DMS 273 treated with DMSO at 0.1 percent for 48 hours (cell line): ENCODE measurements at places on chromosomes 6 and 20.

DNA sequence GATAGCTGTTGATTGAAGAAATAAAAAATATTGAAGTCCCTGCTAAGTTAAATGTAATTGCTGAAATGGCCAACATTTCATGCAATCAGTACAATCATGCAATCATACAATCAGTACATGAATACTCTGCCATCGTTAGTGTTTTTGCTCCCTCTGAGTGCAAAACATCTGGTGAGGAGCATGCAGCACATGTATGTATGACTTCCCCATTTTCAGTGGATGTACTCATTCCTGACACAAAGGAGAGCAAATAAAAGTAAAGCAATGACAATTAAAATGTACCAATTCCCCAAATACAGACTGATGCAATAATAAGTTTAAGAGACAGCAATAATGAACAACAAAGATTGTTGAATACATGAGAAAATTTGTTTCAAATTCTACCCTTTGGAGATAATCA, 140.7 kb downstream of the PLCB1 start:
- no peak for DNase-seq

DNA sequence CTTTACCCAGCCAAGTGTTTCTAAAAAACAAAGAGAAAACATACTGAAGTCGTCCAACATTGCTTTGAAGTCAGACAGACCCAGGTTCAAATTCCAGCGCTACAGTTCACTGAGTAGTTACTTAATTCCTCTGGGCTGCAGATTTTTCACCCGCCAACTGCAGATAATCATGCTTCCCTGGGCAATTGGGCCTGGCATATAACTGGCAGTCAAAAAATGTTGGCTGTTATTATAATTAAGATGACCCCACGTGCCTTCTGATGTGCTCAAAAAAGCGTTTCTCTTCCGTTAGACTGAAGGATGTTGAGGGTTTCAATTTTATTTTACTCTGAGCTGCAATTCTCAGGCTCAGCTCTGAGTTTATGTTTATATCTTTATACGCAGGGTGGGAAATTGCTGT, 156.1 kb upstream of the CITED2 start:
- DNase-seq: no peak

- DNase-seq: no peak
Observed at GRCh38 chr6:31529329-31530150, 778 bp downstream of the MCCD1 start.

DNA sequence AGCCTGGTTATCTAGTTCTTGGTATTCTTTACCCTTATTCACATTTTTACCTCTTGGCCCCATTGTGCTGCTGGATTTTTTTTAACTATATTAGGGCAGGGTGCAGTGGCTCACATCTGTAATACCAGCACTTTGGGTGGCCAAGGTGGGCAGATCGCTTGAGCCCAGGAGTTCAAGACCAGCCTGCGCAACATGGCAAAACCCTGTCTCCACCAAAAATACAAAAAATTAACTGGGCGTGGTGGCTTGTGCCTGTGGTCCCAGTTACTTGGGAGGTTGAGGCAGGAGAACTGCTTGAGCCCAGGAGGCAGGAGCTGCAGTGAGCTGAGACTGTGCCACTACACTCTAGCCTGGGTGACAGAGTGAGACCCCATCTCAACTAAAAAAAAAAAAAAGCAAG, 12.2 kb upstream of the TAF8 start:
- DNase-seq: no peak

DNA sequence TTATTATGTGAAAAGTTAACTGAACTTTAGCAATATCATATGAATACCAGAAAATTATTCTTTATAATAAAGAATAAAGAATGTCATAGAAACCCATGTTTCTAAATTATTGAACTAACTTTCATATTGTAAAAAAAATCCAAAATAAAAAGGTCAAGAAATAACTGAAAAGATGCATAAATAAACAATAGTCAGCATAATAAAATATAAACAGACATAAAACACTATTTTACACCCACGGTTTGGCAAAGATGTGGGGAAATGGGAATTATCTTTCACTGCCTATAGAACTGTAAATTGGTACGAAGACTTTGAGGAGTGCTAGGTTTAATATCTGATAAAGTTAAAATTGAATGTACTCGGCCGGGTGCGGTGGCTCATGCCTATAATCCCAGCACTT, 34.7 kb upstream of the CTAGE9 start:
- DNase-seq: no peak

DNA sequence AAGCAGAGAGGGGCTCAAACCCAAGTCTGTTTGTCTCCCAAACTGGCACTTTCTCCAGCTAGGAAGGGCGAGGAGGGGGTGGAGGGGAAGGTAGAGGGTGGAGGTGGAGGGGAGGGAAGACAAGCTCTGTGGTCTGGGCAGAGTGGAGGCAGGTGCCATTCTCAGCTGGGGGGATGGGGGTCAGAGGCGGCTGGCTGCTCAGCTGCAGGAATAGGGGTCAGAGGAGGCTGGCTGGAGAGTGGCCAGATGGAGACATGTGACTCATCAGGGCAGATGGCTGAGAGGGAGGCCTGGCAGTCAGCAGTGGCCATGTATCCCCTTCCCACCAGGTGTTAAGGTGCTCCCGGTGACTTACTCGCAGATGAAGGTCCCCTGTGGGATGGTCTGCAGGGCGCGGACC, 3.5 kb upstream of the SLC44A4 start:
- peak; percentile 56 for DNase-seq

DNA sequence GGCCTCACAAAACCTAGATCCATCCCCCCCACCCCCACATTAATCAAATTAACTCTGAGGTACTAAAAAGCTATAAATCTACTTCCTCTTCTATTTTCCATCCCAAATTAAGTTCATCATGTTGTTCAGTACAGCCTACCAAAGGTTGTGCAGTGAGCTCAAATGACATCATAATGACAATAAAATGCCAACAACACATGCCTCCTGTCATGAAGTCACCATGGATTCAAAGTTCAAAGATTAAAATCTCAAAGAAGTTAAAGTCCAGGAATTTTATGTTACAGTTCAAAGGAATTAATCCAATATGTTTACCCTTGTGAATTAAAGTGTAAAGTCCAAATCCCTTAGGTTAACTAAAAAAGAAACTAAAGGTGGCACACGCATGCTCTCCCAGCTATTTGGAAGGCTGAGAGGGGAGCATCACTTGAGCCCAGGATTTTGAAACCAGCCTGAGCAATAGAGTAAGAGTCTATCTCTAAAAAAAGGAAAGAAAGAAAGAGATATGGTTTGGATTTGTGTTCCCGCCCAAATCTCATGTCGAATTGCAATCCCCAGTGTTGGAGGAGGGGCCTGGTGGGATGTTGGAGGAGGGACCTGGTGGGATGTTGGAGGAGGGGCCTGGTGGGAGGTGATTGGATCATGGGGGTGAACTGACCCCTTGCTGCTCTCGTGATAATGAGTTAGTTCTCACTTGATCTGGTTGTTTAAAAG, 25.7 kb upstream of the SIRT5 start:
- no peak for DNase-seq

- no peak for DNase-seq
Observed at GRCh38 chr6:65786815-65787214, 79.8 kb upstream of the EYS start.

GRCh38 chr6:21855811-21856455, 262.4 kb downstream of the SOX4 start:
- DNase-seq: no peak

DNA sequence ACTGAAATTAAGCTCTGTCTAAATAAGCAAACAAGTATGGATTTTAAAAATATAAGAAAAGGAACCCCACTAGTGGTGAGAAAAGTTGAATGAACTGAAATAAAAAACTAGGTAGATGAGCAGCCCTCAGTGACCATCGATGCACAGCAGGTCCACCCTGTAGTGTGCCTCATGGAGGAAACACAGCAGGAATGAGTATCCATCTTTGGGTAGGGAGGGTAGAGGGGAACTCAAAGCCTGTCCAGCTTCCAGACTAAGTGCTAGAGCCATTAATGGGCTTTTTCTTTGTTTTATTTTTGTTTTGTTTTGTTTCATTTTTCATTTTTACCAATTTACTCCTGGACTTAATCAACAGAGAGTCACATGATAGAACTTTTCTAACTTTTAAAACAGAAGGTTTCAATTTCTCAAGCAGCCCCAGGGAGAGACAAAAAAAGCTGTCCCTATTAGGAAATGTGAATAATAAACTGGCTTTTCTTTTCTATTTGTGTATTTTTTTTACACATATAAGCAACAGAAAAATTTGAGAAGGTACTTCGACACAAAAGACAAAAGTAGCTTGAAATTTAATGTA, 700.6 kb downstream of the HACE1 start:
- DNase-seq: no peak

DNA sequence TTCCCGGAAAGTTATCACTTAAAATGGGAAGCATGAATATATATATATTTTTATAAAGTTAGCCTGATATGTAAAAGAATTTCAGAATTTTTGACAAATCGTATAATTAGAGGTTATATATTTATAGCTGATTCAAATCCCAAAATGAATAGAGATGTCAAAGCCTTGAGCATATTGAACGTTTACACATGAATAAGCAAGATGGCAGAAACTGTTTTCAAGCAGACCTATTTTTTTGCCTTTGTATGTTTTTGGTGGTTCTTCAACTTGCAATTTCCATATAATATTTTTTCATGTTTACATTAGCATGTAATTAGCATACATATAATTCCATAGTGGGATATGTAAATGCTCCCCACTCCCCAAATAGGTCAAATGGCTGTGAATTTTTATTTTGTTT, 189.9 kb downstream of the PRL start:
- no peak for DNase-seq

GRCh38 chr6:53038141-53038540, 27.1 kb upstream of the FBXO9 start:
- peak; percentile 53 for DNase-seq

DNA sequence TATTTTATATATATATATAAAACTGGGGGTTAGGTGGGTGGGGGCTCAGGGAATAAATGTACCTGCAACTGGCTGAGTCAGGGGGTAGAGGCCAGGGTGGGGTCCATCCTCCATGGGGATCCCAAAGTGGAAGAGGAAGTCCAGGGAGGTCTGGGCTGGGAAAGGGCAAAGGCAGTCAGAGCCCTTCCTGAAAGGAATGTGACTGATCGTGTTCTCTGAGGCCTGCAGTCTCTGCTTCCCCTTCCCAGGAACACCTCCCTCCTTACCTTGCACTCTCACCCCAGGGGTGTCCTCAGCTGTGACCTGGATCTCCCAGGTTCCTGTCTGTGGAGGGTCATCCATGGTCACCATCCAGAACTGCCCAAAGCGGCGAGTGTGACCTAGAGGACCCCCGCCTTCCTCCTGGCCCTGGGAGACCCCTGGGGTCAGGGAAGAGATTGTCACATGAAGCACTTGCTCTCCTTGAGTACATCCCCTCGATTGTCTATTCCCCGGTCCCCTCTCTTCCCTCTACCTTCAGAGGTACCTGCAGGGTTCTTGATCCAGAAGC, 4.7 kb downstream of the SAPCD1 start:
- no peak for DNase-seq

DNA sequence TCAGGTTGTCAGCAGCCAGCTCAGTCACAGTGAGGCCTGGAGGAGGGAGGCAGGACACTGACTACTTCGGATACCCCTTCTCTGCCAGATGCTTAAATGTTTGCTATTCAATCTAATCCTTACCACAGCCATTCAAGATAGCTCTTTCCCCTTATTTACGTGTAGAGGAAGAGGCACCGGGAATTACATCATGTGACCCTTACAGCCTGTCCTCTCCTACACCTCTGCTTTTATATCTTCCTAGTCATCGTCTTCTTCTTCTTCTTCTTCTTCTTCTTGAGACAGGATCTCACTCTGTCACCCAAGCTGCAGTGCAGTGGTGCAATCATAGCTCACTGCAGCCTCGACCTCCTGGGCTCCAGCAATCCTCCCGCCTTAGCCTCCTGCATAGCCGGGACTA, 148.1 kb upstream of the NEDD9 start:
- no peak for DNase-seq

DNA sequence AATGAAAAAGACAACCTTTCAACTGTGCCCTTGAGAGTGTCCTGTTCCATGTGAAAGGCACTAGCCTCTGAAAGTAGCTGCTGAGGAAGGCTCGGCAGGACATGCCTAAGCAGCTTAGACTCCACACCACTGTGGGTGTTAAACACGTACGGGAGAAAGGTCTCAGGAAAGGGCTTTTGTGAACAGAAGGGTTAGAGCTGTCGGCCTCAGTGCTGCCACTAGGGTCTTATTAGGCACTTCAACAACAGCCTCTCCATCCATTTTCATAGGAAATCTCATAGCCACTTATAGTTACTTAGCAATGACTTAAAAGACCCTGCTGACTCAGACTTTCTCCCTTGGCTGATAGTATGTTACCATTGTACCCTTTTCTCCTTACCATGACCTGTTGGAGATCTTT, 662.8 kb downstream of the TBC1D32 start:
- DNase-seq: no peak

GRCh38 chr6:165106261-165106660, 203.1 kb downstream of the C6orf118 start:
- DNase-seq: no peak

- DNase-seq: no peak
Observed at GRCh38 chr6:43089467-43089866, 13.4 kb downstream of the PTK7 start.

GRCh38 chr20:51702556-51702955, 65.6 kb downstream of the ATP9A start:
- DNase-seq: no peak

DNA sequence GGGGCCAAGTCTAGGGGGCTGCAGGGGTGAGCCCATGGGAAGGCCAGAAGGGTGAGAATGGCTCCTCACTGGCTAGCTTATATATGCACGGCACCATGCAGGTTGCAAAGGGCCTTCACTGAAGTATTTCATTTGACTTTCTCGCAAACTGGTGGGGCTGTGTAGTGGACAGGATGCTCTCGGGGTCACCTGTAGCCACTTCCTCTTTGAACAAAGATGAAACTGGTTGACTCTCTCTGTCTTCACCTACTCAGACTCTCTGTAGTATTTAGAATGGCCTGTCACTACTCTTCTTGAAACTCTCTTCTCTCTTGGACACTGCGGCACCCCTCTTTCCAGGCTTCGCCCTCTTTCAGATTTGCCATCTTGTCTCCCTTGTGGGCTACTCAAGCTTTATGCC, 560.5 kb downstream of the PKHD1 start:
- DNase-seq: no peak

DNA sequence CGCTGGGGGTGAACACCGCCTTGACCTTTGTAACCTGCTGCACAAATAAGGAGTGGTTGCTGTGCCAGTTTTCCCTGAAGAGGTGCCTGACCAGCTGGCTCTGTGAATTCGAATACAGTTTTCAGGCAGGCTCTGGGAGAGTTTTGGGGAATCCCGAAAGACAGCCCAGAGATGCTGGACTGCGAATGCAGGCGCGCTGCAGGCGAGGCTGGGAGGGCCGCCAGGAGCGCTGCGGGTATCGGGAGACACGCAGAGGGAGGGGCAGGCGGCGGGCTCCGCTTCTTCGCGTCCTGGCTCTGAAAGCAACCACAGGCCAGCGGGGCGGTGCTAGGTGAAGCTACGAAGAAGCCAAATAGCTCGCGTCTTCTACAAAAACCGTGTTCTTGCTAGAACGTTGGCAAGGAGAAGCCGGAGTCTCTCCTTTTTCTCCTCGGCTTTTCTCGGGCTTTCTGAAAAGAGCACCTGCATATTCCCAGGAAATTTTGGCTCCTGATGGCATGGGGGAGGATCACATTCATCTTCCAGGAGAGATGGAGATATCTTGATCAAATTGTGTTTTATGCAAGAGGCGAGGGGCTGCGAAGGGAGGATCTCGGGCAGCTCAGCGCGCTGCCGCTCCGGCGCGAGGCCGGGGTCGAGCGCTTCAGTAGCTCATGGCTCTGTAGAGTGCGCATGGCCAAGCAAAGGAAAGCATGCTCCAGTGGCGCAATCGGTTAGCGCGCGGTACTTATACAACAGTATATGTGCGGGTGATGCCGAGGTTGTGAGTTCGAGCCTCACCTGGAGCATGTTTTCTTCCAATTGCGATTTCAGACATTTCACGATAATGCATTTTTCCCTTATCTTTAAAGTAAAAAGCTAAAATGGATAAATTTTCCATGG, 158.1 kb upstream of the ZNF184 start:
- peak; percentile 73 for DNase-seq

- DNase-seq: no peak
Observed at GRCh38 chr6:108157234-108157980, 8.4 kb upstream of the NR2E1 start.
